ENCODE measurements at places on chromosomes 7 and 10.

GRCh38 chr7:81846398-81846797 lies 76.6 kb upstream of the HGF start:
- DNase-seq: no peak

DNA sequence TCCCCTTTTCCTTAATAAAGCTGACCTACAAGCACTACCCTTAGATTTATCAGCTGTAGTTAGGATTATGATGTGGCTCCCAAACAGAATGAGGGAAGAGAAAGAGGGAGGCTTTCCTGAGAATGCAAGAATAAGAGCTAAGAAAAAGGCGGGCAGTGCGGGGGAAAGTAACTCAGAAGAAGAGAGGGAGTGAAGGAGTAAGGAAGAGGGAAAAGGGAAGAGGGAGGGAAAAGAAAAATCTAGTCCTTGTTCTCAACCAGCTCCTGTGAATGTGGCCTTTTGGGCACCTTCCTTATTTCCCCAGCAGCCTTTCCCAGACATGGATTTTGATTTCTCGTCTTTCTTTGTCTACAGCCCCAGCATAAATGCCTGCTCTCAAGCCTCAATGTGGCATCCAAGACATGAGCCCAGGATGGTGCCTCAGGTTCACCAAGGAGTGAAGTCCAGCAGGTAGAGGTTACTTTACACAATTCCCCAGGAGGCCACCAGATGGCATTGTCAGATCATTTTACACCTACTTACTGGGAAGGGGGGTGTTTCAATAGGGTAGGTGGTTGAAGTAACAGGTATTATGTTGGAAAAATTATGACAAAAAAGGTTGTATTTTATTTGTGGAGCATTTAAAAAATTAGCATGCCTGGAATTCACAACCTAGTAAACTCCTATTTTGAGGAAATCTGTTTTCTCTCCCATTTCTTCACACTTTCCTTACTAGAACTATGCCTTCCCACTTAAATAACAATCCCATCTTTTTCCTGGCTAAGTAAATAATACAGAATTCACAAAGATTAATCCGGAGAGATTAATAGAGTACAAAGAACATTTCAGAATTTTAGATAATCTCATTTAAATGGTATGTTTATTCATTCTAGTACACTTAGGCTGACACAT lies 106.5 kb downstream of the HTR7 start:
- peak; percentile 9 for DNase-seq

DNA sequence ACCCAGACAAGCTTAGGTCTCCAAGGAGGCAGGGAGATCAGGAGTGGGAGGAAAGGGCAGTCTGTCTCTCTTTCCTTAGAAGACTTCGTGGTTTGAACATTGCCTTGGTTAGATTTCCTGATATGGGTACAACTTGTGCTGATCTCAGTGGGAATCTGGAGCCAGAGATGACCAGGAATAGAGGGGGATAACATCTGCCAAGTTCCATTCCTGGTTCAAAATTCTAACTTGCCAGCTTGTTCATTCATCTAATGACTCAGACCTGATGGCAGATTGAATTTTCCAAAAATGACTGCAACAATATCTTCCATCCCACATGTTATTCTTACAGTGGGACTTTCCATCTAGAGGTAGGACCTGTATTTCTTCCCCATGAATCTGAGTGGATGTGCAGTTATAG lies 394.3 kb upstream of the PODXL start:
- DNase-seq: no peak

GRCh38 chr10:52313256-52313932 lies 687 bp upstream of the DKK1 start:
- no peak for DNase-seq

DNA sequence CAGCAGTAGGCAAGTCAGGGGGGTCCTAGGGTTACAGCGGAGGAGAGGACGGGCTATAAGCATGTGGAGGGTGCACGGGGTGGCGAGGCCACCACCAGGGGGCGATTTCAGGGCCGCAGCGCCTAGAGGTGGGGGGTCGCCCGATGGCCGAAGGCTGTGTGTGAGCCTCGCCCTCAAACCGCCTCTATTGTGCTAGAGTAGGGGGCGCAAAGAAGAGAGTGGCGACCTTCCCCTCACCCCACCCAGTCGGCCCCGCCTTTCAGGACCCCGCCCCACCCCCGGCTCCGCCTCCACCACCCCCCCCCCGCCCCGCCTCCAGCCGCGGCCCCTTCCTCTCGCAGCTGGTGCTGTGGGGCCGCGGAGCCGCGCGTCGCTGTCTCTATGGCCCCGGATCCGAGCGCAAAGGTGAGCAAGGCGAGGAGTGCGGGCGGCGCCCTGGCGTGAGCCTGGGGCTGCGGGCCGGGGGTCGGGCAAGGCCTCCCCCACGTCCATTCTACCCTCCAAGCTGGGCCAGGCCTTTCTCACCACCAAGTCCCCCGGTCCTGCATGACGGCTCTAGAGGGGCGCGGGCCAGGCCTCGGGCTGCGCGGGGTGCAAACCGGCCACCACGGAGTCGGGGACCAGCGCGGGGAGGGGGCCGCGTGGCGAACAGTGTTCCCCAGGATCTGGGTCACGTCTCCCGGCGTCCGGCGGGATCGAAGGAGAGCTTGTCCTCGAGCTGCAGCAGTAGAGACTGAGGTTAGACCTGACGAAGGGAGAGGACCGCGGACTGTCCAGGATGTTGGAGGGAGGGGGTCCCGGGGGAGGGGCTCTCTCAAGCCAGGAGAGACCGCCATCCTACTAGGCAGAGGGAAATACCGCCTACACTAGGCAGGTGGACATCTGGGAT lies at the start of gene SEMA4G:
Gene SEMA4G, plus strand, starts transcription at position 318 of the 889 bp plus-strand sequence. CDS start 3,409 bp downstream, outside the sequence.
- peak; percentile 11 for DNase-seq

GRCh38 chr10:6224781-6225180 lies 22.0 kb downstream of the PFKFB3 start:
- no peak for DNase-seq

DNA sequence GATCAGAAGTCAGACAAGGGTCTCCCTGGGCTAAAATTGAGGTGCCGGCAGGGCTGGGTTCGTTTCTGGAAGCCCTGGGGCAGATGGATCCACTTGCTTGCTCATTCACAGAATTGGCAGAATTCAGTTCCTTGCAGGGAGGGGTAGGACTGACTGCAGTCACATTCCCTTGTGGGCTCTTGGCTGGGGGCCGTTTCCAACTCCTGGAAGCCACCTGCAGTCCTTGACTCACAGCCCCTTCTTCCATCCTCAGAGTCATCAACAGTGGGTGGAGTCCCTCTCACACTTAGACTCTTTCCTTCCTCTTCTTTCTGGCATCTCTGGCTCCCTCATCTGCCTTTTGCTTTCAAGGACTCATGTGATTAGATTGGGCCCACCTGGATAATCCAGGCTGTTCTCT lies 54.6 kb upstream of the NANOS1 start:
- DNase-seq: no peak

GRCh38 chr10:82190432-82191260 lies 315.7 kb downstream of the NRG3 start:
- no peak for DNase-seq

- DNase-seq: no peak
Measured at GRCh38 chr10:108673741-108674140, 1249.6 kb downstream of the XPNPEP1 start.

DNA sequence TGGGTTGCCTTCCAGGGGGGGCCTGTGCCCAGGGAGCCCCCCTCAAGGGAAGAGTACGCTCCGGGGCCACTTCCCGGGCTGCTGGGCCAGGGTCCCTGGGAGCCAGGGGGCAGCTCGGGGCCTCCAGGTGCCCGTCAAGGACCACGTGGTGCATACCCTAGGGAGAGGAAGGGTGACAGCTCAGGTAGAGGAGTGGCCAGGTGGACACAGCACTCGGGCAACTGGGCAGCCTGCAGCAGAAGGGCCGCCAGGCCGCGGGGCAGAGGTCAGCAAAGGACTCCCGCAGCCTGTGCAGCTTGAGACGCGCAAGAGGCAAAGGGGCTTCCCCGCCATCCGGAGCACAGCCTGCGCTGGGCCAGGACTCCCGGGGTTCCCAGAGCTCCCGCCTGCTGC lies 26.4 kb downstream of the AP5Z1 start:
- no peak for DNase-seq

DNA sequence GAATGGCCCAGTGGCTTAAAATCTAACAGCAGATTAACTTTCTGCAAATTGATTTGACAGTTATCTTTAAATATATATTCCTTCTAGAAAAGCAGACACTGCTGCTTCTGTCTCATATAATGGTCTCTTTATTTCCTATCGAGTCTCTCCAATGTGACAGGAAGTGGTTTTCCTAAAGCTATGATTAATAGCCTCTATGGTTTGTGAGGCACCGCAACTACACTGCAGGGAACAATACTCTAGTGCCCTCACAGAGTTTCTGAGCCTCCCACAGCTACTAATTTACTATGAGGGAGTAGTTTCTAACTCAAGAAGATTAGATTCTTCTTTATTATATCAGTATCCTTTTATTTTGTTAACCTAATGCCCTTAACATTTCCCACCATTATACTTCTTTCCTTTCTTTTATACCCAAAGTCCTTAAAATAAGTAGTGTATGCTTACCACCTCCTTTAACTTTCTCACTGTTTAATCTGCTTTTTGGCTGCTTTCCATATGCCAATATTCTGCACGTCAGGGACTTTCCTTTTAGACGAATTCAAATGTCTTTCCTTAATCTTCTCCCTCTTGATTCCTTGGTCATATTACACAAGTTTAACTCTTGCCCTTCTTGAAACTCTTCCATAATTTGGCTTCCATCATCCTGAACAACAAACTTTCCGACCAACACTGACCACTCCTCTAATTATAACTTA lies 23.8 kb upstream of the AHR start:
- no peak for DNase-seq

DNA sequence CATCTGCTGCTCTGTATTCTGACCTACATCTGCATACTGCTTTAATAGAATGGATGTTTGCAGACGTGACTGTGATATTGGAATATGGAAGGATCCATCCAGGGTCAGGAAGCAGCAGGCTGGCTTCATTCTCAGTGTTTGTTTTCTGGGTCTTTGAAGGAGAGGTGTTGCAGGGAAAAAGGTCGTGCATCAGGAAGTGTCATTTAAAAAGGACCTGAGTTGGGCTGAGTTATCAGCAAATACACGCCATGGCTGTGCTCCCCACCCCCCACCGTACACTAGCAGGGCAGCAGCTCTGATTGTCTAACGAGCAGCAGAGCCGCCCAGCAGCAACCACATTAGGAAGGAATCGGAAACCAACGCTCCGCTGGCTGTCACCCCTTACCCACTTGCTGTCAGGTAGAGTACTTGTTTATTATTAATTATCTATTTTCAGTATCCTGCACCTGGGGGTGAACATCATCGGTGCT lies 63.1 kb upstream of the STEAP1B start:
- DNase-seq: no peak

DNA sequence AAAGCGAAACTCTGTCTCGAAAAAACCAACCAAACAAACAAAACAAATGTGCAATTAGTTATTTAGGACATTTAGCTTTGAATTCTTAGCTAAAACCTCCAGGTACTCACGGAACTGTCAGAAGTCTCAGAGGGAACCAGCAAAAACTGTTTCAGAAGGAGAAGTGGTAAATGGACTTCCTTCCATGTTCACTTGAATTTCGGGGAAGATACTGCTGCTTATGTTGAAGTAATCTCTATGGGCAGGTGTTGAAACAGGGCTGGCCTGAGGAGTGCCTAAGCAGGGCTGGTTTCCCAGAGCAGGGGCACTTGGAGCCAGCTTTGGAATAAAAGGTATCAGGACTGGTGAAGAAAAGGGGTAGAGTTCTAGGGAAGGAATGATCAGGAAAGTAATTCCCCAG lies 2.4 kb upstream of the EXOC6 start:
- DNase-seq: no peak

- DNase-seq: no peak
Measured at GRCh38 chr10:6047847-6048246, 14.3 kb downstream of the IL2RA start.

GRCh38 chr7:102122026-102122425 lies 164.6 kb upstream of the SH2B2 start:
- DNase-seq: no peak

DNA sequence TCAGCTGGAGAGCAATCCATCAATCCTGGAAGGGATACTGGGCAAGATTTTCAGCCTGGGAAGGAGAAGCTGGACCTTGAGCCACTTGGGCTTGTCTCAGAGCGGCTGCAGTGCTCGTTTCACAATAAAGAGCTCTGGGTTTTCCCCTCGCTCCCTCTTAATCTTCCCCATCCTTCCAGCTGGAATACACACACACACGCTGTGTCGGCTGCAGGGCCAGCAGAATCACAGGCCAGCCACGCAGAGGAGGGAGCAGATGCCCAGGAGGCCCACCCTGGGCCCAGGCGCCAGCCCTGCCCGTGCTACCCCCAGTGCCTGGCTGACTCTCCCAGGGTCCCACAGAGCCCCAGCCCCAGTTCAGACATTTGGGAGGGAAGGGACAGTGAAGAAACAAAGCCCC lies 255.1 kb downstream of the TNS3 start:
- no peak for DNase-seq

GRCh38 chr7:92056286-92056685 lies 78.0 kb downstream of the CYP51A1 start:
- no peak for DNase-seq

DNA sequence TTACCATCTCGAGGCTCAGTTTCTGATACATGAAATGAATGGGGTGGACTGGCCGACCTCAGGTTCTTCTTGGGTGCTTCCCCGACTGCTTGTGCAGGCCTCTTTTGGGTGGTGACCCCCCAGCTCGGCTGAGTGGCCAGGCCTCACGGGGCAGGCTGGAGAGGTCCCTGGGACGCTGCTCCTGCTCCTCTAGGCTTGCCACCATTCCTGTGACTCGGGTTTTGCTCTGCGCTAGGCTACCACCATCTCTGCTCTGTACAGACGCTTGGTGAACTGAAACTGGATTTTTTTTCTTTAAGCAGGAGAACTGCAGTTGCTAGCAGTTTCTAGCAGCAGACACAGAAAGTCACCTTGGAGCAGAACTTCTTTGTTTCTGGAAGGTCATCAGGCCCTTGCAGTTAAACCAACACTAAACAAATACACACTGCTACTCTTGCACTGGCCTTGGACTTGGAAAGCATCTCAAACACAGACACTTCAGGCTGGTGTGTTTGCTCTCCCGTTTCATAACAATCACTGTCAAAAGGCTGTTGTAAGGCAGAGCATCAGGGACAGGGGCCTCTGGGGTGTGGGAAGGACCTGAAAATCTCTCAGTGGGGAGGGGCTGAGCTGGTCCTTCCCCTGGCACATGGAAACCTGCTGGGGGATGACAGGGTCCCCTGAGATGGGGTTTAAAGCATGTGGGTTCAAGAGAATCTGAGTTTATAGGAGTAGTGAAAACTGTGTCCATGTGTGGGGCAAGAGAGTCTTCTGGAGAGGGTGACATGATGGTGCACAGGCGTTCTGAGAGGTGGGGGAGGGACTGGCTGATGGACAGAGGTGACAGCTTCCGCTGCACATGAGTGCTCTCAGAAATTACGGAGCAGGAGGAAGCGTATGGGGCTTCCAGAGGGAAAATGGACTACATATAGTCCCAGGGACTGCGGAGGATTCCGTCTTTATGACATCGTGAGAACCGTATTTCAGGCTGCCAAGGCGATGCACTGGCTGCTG lies 35.0 kb upstream of the GIMAP8 start:
- DNase-seq: no peak

DNA sequence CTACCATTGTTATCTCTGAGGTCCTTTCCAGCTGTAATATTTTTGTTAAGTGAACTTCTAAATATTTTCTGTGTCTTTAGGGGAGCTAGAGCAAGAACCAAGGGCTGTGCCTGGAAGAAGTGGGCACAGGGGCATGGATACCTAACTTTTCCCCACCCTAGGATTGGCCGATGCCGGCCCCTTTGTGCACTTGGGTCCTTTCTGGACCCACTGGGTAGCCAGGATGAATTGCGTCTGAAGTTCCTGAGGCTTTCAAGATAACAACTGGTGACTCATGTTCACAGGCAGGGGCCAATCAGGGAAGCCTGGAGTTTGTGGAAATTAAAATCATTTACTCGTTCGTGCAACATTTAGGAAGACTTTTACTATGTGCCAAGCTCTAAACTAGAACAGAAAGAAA lies 758 bp downstream of the DPCD start:
- no peak for DNase-seq

- DNase-seq: no peak
Measured at GRCh38 chr7:149462101-149462520, 1.2 kb upstream of the ZNF777 start.

All from activated T-helper 9 cell treated with anti-CD3 and anti-CD28 coated beads, Interleukin-2, amount 50 U/mL, for 16 hours (primary cell).